ENCODE measurements at places on chromosomes 16 and 17. TPM values are rescaled to one million over a fixed set of nuclear protein-coding genes. Genes with fewer than 3 reads are reported as not detected.

- H3K4me1 ChIP-seq, result no peaks in the 10 kb centered on the region
- DNase-seq, result no peak
- no peak overlapping the region for H3K27ac ChIP-seq
- no peak overlapping the region for H3K4me3 ChIP-seq
Measured at GRCh38 chr17:31339906-31340661, 18.7 kb upstream of the EVI2A start.

GRCh38 chr17:81537343-81537855 is 9.2 kb downstream of the FSCN2 start:
- peaks cover 6% of the 10 kb centered on the region for H3K27me3 ChIP-seq
- no peak for DNase-seq
- no peak overlapping the region for H3K4me3 ChIP-seq
- no peak overlapping the region for H3K27ac ChIP-seq
- H3K36me3 ChIP-seq, result no peaks in the 10 kb centered on the region

Gene SEZ6L2
- total RNA-seq, result 0.15 TPM

GRCh38 chr16:77868478-77868877 is 80.1 kb downstream of the VAT1L start:
- H3K4me1 ChIP-seq, result no peaks in the 10 kb centered on the region
- no peaks in the 10 kb centered on the region for H3K36me3 ChIP-seq
- no peak overlapping the region for H3K27ac ChIP-seq
- H3K27me3 ChIP-seq, result no peaks in the 10 kb centered on the region

Gene IL17C
- not detected for total RNA-seq

Data from CD8-positive, alpha-beta memory T cell (primary cell).